GM04504 (cell line): ENCODE measurements at places on chromosomes 3 and 15.
A peak's percentile ranks its signal among the peaks of the same experiment; 100 is the strongest.

DNA sequence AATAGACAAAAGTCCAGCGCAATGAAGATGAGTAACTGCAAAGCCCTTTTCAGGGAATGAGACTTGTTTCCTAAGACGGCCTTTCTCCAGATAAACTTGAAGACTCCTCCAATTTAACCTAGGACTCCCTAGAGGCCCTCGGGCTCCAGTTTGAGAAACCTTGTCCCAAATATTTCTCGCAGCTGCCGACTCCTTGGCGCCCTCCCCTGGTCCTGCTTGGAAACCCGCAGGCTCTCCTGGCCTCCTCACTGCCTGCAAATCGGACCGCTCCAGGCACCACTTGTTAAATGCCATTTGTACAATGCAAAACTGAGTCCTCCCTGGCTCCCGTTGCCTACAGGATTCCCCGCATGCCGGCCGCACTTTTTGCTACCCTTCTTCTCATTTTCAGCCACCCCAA is 36.8 kb downstream of the MUC4 start:
- DNase-seq = peak; percentile 4

GRCh38 chr3:158097593-158098308 is 8.5 kb downstream of the SHOX2 start:
- DNase-seq = no peak

DNA sequence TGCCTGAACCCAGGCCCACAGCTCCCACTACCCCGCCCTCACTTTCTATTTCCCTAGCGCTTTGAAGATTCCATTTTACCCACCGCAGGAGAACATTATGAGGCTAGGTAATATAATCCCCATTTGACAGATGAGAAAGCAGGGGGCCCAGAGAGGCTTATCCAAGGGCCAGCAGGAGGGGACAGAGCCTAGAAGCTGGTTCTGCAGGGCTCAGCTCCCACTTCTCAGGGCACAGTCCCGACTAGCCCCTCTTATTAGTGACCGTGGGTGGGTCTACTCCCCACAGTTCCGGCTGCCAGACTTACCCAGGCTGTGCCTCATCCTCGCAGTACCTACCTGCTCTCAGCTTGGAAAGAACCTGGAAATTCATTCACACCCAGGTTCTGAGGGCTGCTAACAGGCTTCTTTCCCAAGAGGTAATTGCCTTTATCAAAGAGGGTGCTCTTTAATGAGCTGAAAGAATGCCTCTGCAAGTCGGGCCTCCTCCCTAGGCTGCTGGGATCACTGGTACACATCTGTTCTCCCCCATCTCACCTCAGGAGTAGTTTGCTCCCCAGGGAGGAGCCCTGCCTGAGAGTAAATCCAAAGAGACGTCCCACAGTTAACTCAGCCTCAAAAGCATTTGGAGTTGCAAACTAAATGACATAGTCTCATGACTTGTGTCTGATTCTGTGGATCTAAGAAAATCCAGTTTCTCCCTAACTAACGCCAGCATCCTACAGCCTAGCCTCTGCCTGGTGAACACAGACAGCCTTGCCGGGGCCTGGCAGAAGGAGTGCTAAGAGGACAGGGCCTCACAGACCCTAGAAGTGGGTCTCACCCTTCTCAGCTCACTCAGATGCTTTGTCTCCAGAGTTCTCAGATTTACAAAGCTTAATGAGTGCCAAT is 125.0 kb downstream of the CHSY1 start:
- DNase-seq = no peak

GRCh38 chr15:59819092-59819491 is 130.0 kb upstream of the BNIP2 start:
- DNase-seq = no peak

- peak; percentile 45 for DNase-seq
Measured at GRCh38 chr3:148319161-148319915, 378.4 kb upstream of the AGTR1 start.

GRCh38 chr3:172476347-172476746 is 28.1 kb upstream of the GHSR start:
- no peak for DNase-seq

DNA sequence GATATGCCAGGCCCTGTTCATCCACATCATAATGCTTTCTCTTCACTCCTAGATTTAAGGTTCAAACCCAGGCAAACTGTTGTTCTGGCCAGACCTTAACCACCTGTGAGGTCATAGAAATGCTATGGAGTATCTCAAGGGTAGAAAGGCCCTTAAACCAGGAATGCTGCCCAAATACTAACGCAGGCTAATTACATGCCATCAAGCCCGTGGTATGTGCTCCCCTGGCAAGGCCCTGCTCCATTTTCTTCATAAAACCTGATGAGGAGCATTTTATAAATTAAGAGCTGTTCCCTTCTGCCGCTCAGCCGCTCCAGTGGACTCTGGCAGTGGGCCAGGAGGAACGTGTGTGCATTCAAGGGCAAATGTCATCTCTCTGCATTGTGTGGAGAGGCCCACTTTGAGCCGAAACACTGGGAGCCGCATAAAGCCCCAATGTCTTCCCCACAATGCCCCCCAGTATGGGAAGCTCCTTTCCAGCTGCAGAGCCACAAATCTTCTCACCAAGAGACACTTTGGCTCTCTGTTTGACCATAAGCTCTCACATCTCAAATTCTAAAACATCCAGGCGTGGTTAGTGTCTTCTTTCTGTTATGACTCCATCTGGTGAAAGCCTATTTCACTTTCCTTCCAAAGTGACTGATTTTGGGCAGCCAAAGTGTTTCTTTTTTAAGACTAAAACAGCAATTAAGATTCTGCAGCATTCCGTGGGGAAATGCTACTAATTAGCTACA is 210.8 kb upstream of the NR2E3 start:
- DNase-seq = no peak

GRCh38 chr3:105860641-105861040 is 8.2 kb downstream of the CBLB start:
- DNase-seq = no peak

- DNase-seq = no peak
Measured at GRCh38 chr3:80338366-80338765, 570.6 kb upstream of the ROBO1 start.

- no peak for DNase-seq
Measured at GRCh38 chr3:186226482-186226881, 117.6 kb upstream of the ETV5 start.

- DNase-seq = no peak
Measured at GRCh38 chr3:194824701-194825111, 139.0 kb downstream of the FAM43A start.
